Pancreas (tissue), 10 donors: ENCODE measurements at places on chromosomes 11 and 22.

DNA sequence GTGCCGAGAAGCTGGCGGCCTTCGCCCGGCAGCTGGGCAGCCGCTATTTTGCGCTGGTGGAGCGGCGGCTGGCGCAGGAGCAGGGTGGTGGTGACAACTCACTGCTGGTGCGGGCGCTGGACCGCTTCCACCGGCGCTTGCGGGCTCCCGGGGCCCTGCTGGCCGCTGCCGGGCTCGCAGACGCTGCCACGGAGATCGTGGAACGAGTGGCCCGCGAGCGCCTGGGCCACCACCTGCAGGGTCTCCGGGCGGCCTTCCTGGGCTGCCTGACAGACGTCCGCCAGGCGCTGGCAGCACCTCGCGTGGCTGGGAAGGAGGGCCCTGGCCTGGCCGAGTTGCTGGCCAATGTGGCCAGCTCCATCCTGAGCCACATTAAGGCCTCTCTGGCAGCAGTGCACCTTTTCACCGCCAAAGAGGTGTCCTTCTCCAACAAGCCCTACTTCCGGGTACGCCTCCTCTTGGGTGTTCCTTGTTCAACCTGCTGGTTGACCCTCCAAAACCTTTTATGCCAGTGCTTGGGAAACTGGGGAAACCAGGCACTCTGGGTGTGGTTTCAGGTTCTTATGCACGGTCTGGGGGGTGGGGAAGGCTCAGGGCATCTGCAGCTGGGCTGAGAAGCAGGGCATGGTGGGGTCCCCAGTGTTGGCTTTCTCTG, 3.1 kb upstream of the TM7SF2 start:
- no peak overlapping the region for H3K4me3 ChIP-seq
- DNase-seq: no peak
- H3K27ac ChIP-seq: no peak overlapping the region
- peaks cover 34% of the 10 kb centered on the region for H3K4me1 ChIP-seq
- no peaks in the 10 kb centered on the region for H3K36me3 ChIP-seq
- H3K27me3 ChIP-seq: no peaks in the 10 kb centered on the region

GRCh38 chr11:12143461-12144258, 33.3 kb downstream of the MICAL2 start:
- no peaks in the 10 kb centered on the region for H3K36me3 ChIP-seq
- H3K4me3 ChIP-seq: no peak overlapping the region
- DNase-seq: no peak
- H3K4me1 ChIP-seq: no peaks in the 10 kb centered on the region

DNA sequence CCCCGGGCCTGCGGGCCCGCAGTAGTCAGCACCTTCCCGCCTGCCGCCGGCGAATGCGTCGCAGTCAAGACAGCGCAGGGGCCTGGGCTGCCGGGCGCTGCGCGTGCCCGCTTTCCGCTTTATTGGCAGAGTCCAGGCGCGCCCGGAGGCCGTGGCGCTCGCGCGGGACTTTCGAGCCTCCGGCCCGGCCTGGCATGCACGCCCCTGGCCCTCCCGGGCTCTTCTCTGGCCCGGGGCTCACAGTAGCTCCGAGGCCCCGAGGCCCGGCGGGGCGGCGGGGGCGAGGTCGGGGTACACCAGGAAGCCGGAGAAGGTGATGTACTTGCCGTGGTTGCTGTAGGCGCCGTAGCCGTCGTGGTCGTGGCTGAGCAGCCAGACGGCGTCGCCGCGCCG, 3.1 kb downstream of the FAM180B start:
- no peak overlapping the region for H3K27ac ChIP-seq
- no peak for DNase-seq
- H3K4me3 ChIP-seq: no peak overlapping the region
- H3K36me3 ChIP-seq: no peaks in the 10 kb centered on the region
- H3K27me3 ChIP-seq: no peaks in the 10 kb centered on the region

- H3K27me3 ChIP-seq: no peaks in the 10 kb centered on the region
- no peaks in the 10 kb centered on the region for H3K36me3 ChIP-seq
- H3K4me3 ChIP-seq: no peak overlapping the region
- no peaks in the 10 kb centered on the region for H3K4me1 ChIP-seq
- DNase-seq: no peak
These were observed 723.3 kb downstream of the NTM start for GRCh38 chr11:132093536-132094259.

- no peak overlapping the region for H3K27ac ChIP-seq
- H3K4me3 ChIP-seq: no peak overlapping the region
- H3K36me3 ChIP-seq: no peaks in the 10 kb centered on the region
- H3K4me1 ChIP-seq: no peaks in the 10 kb centered on the region
- DNase-seq: no peak
These were observed 35.1 kb downstream of the CSF2RB start for GRCh38 chr22:36948273-36949225.

- H3K36me3 ChIP-seq: no peaks in the 10 kb centered on the region
- no peaks in the 10 kb centered on the region for H3K27me3 ChIP-seq
- H3K27ac ChIP-seq: no peak overlapping the region
- H3K4me1 ChIP-seq: no peaks in the 10 kb centered on the region
These were observed 19.4 kb downstream of the MED15 start for GRCh38 chr22:20526628-20527355.
